ENCODE measurements at places on chromosomes 12 and 14.

DNA sequence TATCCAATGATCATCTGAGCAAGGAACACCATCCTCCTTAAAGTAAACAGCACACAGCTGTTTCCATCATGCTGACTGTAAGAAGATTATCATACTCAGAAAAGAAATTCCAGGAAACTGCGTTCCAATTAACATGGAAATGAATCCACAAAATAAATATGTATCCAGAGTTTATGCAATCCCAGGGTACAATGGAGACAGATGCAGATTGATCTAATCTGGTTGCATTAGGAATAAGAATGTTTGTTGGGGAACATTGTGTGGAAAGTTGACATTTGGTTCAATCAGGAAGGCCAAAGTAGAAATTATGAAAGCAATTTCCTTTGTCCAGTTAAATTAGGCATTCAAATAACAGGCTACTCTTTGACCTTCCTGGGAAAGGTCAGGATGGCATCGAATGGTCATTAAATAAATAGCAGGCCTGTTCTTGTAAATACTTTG, 236.9 kb upstream of the AMIGO2 start:
- no peak for DNase-seq

DNA sequence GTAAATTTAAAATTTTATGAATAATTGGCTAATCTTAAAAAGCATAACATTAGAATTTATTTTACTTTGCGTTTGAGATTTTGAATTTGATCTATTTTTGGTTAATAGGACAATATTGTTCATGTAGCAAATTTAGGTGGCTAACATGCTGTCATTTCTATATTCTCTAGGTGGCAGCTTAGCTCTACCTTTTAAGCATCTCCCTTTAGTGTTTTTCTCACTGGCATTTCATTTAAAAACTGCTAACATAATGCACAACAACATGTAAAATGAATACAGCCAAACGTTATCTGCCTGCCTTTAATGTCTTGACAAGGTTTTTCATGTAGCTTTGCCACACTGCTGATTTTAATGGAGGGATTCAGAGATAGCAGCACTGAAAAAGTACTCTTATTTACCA, 272.4 kb upstream of the FBXO33 start:
- DNase-seq = no peak

- no peak for DNase-seq
Observed at GRCh38 chr12:63955831-63956666, 111.5 kb downstream of the SRGAP1 start.

- no peak for DNase-seq
Observed at GRCh38 chr12:2393016-2393415, 340.2 kb downstream of the CACNA1C start.

GRCh38 chr14:58717813-58718212, 80.1 kb downstream of the DACT1 start:
- DNase-seq = no peak

GRCh38 chr12:51806896-51807295, 41.6 kb downstream of the FIGNL2 start:
- no peak for DNase-seq

GRCh38 chr12:13373131-13373530, 176.6 kb downstream of the EMP1 start:
- DNase-seq = no peak

DNA sequence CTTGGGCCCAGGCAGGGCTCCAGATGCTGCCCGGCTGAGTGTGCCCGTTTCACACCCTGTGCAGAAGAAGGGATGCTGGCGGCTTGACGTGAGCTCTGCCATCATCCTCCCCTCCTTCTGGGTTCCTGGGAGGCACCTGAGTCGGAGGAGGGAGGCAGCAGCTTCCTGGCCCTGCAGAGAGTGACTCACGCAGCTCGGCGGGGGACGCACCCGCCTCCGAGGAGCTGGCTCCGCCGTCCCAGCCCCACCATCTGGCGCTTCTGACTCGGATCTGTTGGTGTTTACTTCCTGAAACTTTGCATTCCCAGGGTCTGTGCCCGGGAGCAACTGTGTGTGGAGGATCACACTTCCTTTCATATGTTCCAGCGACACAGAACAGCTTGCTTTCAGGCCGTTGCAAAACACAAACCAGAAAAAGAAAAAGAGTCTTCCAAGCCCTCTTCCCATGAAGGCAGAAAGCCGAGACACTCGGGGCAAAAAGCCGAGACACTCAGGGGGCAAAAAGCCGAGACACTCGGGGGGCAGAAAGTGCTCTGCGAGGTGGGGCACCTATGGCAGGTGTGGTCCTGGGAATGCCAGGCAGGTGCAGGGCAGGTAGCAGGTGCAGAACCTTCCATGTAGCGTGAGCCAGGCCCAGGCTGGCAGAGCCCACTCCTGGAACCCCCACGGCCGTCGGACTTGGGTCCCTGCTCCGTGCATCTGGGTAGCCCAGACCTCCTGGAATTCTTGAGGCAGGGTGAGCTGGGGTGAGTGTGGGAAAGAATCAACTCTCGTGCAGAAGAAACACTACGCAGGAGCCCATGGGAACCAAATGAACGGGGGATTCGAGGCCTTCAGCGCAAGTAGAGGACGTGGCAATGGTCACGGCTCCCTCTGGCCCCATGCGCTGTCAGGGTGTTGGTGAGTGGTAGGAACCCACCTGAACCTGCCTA, 27.6 kb upstream of the GALNT9 start:
- DNase-seq = no peak

GRCh38 chr14:100384819-100385813, 62.0 kb downstream of the SLC25A47 start:
- DNase-seq = no peak

- no peak for DNase-seq
Observed at GRCh38 chr12:27868139-27868538, 88.1 kb upstream of the MANSC4 start.

DNA sequence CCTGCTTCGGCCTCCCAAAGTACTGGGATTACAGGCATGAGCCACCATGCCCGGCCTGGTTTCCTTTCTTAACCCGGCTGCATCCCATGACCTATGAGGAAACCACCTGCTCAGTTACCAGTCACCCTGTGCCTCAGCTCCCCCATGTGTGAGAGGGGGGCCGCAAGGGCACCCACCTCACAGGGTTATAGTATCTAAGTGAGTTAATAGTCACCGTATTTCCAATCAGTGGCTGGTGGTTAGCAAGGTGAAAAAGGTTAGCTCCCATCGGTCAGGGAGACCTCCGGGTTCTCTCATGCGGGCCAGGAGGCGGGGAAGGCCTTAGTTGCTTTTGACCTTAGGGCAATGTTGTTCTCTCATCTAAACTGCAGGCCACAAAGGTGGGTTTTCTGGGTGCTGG, 6.7 kb downstream of the LRP1 start:
- no peak for DNase-seq

DNA sequence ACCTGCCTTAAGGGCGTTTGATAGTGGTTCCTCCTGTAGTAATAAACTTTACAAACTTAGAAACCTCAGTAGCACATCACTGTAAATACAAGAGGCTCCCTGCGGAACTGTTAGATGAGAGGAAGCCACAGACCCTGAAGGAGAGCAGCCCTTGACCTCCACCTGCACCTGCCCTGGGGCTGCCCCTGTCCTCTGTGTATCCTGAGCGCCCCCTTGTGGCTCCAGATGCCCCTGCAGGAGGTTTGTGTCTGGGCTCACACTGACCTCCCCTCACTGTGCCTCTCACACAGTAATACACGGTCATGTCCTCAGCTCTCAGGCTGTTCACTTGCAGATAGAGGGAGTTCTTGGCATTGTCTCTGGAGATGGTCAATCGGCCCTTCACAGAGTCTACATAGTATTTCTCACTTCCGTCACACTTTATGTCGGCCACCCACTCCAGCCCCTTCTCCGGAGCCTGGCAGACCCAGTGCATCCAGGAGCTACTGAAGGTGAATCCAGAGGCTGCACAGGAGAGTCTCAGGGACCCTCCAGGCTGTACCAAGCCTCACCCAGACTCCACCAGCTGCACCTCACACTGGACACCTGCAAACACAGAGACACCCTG, 1059.8 kb downstream of the TMEM121 start:
- DNase-seq = peak; percentile 36

DNA sequence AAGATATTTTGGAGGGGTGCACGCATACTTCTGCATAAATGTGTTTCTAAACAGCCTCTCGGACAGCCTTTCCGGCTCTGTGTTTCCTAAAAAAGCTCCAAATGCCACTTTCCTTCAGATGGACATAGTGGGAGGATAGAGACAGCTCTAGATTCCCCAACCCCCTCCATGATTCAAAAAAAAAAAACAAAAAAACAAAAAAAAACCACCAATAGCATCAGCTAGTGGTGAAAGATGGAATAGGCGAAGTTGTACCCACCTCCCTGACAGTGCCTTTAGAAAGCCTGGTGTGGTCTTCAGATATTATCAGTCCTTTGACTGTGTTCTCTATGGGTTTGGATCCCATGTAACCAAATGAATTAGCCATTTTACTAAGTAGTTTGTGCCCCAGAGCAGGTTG, 94.1 kb downstream of the PHETA1 start:
- DNase-seq = no peak

DNA sequence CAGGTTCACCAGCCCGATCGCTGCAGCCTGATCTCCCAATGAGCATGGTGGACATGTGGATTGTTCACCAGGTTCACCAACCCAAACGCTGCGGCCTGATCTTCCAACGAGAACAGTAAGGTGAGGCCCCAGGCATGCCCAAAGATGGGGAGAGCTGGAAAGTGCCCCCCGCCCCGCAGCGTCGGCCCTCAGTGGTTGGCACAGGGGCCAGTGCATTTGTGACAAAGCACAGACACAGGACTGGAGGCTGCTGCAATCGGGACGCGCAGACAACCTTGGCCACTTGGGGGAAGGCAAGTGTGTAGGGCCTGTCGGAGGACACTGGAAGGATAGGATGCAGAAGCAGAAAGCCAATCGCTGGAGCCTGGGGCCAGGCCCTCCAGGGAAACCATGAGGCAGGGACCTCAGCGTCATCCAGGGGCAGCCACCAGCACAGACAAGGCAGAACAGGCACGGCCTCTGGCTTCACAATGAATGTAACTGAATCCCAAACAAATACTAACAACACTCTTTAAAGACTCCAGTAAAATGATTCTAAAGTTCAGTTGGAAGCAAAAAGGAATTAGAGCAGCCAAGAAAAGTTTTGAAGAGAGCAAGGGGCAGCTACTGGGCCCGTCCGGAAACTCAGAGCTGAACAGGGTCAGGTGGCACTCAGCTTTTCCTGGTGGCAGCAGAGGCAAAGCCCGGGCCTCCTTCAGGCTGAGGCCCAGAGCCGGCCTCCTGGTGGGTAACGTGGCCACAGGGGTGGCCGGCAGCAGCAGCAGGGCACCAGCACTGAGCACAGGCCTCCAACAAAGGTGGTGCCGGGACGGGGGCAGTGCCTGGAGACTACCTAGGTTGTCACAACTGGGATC, 13.3 kb downstream of the BRF1 start:
- DNase-seq = no peak

DNA sequence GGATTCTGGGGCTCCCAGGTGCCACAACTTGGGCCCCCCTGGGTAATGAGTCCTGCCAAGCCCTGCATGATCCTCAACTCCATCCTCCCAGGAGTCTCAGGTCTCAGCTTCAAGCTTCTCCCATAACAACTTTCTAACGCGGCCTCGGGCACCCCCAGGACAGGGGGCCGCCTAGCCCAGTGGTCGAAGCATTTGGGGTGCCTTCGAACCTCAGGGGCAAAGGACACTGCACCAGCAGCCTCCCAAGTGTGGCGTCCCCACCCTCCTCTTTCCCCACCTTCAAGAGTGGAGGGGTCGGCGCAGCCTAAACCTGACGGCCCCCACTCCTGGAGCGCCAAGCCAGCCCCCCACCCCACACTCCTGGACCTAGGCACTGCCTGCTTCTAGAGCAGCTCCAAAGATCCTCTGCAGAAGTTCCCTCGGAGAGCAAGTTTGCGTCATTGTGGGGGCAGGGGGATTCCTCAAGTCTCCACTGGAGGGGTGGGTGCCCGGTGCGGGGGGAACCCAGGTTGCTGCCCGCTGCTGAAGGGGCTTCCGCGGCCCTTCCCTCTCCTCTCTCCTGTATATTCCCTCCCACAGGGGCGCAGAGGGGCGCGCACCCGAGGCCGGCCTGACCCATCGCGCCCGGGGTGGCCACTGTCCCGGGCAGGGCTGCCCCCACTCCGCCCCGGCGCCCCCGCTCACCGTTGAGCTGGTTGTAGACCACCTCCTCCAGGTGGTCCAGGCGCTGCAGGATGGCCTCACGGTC, 933 bp downstream of the GALNT9 start:
- DNase-seq = no peak

DNA sequence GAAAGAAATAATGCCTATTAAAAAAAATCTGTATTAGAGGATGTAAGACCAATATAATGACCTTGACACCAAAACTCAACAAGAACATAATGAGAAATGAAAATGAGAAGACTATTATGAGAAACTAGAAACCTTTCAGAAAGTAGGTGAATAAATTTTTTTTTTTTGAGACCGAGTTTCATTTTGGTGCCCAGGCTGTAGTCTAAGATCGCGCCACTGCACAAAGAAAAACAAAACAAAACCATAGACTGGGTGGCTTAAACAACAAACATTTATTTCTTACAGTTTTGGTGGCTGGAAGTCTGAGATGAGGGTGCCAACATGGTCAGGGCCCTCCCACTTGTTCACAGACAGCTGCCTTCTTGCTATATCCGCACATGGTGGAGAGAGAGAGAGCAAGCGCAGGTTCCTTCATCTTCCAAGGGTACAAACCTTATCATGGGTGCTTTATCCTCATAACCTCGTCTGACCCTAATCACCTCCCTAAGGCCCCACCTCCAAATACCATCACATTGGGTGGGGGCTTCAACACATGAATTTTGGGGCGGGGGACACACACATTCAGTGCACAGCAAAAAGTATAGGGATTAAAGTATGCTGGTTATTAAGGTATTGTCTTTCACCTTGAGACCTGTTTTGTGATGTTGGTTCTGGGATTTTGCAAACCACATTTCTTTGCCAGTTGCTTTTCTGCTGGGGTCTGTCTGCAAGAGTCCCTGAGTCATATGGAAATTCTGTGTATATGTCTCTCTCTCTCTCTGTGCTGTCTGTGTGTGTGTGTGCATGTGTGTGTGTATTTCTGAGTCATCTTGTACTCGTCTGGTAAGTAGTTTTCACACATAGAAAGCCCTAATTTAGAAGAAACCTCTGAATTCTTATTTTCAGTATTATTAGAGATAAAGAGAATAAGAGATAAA, 26.2 kb downstream of the ZCRB1 start:
- DNase-seq = no peak

- DNase-seq = no peak
Observed at GRCh38 chr12:67986632-67987031, 2.6 kb upstream of the IFNG-AS1 start.

DNA sequence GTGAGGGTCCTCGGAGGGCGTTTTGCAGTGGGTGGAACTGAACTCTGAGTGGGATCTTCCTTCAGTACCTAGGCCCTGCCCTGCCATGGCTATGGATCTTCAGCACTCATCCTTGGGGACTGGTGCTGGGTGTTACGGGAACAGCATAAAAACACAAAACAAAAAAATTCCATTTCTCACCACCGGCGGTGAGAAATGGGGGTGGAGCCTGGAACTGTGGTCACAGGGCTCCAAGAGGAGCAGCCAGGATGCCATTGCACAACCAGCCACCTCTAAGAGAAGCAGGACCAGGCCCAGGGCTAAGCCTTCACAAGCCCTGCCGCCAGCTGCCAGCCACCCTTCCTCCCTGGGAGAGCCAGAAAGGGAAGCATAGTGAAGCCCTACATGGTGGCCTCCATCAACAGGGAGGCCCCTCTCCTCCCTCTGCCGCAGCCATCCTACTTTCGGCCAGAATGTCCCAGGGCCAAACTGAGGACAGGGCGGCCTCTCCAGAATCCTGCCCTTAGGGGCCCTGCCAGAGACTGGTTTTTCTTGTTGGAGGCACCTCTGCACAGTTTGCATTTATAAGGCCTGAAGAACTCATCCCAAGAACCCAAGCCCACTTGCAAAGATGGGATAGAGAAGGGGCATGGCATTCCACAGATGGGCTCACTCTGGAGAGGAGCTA, 76.5 kb downstream of the VCPKMT start:
- DNase-seq = no peak

GRCh38 chr12:92363295-92364146, 217.9 kb upstream of the BTG1 start:
- peak; percentile 11 for DNase-seq

GRCh38 chr14:77912754-77913556, 113.0 kb downstream of the ADCK1 start:
- DNase-seq = no peak

Data from stimulated activated CD8-positive, alpha-beta memory T cell treated with anti-CD3 and anti-CD28 coated beads, Interleukin-2, amount 100 ng/mL, for 1 hour (primary cell).